ENCODE measurements at places on chromosomes 16 and 17.
A peak's percentile ranks its signal among the peaks of the same experiment; 100 is the strongest.

DNA sequence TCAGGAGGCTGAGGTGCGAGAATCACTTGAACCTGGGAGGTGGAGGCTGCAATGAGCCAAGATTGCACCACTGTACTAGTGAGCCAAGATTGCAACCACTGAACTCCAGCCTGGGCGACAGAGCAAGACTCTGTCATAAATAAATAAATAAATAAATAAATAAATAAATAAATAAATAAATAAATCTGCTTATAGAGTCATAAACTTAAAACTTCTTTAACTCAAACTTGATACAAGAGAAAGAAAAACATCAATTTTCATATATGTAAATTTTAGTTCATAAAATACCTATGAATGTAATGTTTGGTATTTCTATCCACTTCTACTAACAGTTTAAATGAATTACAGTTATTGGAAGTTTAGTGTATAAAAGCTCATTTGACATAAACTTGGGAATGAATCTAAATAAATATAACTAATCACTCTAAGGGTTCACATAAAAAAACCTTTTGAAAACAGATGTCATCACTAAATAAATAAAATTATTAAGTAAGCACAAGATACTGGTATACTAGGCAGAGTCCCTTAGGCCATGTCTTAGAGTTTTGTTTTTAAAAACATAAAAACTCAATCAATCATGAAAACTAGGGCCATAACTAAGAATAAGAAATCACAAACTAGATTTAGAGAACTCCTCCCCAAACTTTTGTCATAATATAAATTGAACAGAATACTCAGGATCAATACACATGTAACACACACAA, 54.1 kb downstream of the SMURF2 start:
- no peak for DNase-seq

GRCh38 chr17:78558181-78558850, 18.9 kb downstream of the DNAH17 start:
- DNase-seq = peak; percentile 24

GRCh38 chr17:56257075-56257474, 103.8 kb downstream of the ANKFN1 start:
- DNase-seq = no peak

- DNase-seq = no peak
Observed at GRCh38 chr16:66617010-66617434, 12.5 kb downstream of the CMTM3 start.

DNA sequence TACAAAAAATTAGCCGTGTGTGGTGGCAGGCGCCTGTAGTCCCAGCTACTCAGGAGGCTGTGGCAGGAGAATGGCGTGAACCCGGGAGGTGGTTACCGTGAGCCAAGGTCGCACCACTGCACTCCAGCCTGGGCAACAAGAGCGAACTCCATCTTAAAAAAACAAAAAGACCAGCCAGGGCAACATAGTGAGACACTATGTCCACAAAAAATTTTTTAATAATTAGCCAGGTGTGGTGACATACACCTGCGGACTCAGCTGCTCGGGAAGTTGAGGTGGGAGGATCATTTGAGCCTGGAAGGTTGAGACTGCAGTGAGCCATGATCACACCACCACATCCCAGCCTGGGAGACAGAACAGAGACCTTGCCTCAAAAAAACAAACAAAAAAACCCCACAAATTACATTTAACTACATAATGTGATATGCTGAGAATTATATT, 29.1 kb downstream of the FANCA start:
- no peak for DNase-seq

All from fibroblast of skin of right biceps (primary cell).